ENCODE measurements at places on chromosomes 13 and 19.

- peak; percentile 32 for DNase-seq
These were observed 12.4 kb upstream of the RANBP3 start for GRCh38 chr19:5990289-5990797.

DNA sequence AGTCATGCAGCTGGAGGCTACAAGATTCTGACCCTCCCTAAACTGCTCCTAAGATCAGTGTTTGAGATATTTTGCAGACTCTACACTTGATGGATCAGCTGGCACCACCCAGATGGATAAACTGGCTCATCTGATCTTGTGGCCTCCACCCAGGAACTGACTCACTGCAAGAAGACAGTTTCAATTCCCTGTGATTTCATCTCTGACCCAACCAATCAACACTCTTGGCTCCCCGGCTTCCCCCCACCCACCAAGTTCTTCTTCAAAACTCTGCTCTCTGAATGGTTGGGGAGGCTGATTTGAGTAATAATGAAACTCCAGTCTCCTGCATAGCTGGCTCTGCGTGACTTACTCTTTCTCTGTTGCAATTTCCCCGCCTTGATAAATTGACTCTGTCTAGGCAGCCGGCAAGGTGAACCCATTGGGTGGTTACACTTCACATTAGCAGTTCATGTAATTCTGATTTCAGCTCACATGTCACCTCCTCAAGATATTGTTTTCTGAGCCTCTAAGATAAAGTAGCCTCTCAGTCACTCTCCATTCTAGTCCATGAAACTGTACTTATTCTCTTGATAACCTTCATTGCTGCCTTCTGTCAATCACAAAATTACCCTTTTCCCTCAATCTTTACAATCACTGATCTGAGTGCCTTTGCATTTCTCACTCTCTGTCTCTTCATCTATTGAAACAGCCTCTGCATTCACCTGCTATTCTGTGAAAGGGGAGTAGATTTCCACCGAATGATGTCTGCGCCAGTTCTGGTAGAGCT is 9.9 kb upstream of the FPR3 start:
- DNase-seq: peak; percentile 85

DNA sequence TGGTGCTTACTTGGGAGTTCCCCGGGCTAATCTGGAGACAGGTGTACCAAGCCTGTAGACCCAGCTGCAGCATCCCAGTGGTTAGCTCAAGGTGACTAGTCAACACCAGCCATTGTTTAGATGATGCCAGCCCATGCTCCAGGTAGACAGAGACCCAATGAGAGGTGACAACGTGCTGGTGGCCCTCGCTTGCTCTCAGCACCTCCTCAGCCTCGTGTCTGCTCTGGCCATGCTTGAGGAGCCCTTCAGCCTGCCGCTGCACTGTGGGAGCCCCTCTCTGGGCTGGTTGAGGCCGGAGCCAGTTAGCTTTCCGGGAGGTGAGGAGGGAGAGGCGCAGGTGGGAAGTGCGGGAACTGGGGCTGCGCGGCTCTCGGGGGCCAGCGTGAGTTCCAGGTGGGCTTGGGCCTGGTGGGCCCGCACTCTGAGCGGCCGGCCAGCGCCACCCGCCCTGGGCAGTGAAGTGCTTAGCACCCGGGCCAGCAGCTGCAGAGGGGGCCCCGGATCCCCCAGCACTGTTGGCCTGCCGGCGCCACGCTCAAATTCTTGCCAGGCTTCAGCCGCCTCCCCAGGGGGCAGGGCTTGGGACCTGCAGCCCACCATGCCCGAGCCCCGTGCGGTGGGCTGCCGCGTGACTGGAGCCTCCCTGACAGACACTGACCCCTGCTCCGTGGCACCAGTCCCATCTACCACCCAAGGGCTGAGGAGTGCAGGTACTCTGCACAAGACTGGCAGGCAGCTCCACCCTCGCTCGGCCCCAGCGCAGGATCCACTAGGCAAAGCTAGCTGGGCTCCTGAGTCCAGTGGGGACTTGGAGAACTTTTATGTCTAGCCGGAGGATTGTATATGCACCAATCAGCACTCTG is 85.9 kb upstream of the VSTM2B start:
- no peak for DNase-seq

DNA sequence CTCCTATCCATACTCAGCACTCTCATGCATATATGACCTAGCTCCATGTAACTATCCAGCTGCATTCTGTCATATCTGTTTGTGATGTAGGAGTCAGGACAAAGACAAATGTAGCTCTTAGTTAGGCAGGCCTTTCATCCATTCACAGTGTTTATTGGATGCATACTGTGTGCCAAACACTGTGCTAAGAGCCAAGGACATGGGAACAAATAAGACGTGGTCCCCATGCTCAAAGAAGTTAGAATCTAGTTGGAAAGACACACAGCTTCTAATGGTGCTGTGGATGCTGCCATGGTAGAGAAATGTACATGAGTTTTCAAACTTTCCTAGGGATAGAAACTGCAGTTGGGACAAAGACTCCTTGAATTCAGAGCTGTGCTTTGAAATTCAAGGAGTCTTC is 31.7 kb upstream of the IL17D start:
- no peak for DNase-seq

DNA sequence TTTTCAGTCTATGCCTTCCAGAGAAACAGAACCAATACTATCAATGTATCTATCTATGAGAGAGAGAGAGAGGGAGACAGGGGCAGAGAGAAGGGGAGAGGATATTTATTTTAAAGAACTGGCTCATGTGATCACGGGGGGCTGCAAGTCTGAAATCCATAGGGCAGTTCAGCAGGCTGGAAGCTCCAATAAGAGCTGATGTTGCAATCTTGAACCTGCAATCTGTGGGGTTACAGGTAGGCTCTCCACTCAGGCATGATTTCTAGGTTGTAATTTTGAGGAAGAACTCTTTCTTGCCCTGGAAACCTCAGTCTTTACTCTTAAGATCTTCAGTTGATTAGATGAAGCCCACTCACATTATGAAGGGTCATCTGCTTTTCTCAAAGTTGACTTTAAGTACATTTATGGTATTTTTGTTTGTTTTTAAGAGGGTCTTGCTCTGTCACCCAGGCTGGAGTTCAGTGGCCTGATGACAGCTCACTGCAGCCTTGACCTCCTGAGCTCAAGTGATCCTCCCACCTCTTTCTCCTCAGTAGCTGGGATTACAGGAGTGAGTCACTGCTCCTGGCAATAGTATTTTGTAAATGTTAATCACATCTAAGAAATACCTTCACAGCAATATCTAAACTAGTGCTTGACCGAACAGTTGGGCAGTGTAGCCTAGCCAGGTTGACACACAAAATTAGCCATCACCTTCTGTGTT is 376.4 kb downstream of the FGF9 start:
- no peak for DNase-seq

GRCh38 chr19:13896227-13896626 is 9.7 kb downstream of the BRME1 start:
- no peak for DNase-seq

GRCh38 chr13:90798381-90798780 is 549.1 kb upstream of the MIR17HG start:
- DNase-seq: no peak

DNA sequence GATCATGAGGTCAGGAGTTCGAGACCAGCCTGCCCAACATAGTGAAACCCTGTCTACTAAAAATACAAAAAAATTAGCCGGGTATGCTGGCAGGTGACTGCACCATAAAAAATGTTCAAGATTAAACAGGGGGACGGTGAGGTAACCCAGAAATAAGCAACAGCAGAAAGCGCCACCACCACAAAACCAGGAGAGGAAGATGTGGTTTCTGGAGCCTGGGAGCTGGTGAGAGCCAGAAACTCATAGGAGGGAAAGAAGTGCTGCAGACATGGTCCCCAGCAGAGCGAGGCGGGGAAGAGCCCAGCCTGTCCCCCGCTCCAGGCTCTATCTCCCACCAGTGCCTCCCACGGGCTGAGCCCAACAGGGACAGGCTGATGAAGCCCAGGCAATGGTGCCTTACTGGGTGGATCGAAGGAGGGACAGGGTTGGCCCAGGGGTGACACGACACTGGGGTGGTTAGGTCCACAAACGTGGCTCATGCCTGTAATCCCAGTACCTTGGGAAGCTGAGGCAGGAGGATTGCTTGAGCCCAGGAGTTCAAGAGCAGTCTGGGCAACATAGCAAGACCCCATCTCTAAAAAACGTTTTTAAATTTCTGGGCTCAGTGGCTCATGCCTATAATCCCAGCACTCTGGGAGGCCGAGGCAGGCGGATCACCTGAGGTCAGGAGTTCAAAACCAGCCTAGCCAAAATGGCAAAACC is 19.0 kb downstream of the SPC24 start:
- no peak for DNase-seq

DNA sequence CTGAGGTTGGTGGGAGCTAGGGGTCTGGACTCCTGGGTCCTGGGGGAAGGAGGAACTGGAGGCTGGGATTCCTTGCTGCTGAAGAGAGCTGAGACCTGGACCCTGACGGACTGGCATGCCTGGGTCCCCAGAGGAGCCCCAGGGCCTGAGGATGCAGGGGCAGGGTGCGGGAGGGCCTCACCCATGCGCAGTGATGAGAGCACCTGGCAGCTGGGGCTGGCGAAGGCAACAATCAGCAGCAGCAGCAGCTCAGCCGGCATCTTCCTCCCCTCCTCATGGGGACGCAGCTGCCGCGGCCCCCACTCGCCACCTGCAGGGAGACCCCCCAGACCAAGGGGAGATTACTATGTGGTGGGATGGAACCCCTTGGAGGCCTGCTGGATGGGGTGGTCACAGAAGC is 4.5 kb downstream of the GRIK5 start:
- no peak for DNase-seq
